Activated CD4-positive, alpha-beta T cell treated with anti-CD3 and anti-CD28 coated beads, Interleukin-2, amount 10 ng/mL, durations not matched to agents 24 days and 14 days (primary cell): ENCODE measurements at places on chromosomes 4 and X. TPM values are rescaled to one million over a fixed set of nuclear protein-coding genes. Genes with fewer than 3 reads are reported as not detected.

DNA sequence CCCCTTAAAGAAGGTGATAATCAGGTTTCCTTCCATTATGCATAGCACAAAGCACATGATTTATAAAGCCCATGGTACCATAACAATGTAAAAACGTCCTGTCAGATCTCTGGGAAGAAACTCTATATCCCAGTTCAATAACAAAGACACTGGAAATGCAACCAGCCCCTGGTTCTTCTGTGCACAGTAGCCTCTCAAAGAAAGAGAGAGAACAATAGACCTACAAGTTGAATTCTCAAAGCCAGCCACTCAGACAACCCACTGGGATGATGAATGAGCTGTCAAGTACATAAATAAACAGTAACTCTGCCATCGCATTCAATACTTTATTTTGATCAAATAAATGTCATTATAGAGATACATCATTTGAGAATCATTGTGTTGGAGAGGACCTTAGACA is 400.1 kb upstream of the CPEB2 start:
- DNase-seq: no peak

DNA sequence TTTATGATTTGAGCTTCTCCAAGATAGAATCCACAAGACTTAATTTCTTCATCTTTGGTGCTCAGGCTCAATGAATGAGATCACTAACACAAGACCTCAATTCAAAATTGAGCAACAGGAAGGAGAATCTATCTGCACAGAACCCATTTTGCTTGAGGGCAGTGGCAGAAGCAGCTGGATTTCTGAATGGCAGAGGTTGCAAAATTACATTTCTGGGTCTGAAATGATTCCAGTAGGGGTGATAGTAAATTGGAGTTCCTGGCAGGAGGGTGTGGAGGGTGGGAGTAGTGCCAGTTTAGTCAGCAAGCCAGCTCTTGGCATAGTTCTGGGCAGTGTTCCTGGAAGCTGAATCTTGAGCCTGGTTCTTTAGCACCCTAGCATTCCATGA is 281.1 kb downstream of the SLC7A11 start:
- DNase-seq: no peak

DNA sequence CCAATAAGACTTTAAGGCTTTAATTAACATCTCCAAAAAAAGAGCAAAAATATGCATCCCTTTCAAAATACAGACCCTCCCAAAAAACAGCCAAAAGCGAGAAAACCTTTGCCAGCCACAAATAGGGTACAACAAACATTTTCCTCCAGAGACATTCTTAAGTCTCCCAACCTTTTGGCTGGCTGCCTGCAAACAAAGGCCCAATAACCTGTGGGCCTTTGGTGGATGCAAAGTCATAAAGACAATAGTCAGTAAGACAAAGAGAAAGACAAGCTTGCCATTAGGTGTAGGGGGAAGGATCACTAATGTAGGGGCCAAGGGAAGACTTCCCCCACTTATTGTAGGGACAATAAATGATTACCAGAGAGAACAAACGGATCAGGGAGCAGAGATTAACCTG is 215.5 kb upstream of the ZFP42 start:
- DNase-seq: no peak

DNA sequence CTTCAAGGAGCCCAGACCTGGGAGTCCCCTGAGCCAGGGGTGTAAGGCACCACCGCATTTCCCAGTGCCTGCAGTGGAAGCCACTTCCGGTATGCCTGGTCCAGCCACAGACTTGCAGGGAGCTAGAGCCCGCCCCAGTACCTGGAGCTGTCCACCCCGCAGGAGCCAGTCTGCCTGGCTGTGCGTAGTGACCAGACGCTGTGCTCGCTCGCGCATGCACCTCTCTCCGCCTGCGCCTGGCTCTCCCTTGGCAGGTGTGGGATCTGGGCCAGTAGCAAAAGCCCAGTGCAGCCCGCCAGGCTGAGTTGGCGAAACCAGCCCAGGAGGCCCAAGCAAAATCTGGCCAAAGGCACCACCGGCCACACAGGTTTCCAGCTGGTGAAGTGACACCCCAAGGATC is 973.7 kb upstream of the AGA start:
- DNase-seq: no peak

GRCh38 chr4:120105472-120105871 is 38.8 kb upstream of the MAD2L1 start:
- DNase-seq: no peak

GRCh38 chrX:144494074-144494473 is 610.2 kb downstream of the UBE2NL start:
- DNase-seq: no peak

DNA sequence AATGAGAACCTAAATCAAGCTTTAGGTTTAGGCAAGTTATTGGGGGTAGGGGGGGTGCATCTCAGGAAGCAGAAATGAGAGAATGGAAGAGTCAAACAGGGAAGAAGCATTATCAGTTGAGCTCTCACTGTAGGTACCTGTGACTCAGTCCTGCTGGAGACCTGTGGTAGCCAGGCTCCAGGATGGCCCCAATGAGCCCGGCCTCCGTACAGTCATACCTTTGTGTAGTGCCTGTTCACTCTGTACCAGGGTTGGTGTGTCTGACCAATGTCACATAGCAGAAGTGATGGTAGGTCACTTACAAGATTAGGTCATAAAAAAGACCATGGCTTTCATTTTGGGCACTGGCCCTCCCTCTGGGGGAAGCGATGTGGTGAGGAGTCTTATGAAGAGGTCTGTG is 45.3 kb upstream of the NMU start:
- no peak for DNase-seq

DNA sequence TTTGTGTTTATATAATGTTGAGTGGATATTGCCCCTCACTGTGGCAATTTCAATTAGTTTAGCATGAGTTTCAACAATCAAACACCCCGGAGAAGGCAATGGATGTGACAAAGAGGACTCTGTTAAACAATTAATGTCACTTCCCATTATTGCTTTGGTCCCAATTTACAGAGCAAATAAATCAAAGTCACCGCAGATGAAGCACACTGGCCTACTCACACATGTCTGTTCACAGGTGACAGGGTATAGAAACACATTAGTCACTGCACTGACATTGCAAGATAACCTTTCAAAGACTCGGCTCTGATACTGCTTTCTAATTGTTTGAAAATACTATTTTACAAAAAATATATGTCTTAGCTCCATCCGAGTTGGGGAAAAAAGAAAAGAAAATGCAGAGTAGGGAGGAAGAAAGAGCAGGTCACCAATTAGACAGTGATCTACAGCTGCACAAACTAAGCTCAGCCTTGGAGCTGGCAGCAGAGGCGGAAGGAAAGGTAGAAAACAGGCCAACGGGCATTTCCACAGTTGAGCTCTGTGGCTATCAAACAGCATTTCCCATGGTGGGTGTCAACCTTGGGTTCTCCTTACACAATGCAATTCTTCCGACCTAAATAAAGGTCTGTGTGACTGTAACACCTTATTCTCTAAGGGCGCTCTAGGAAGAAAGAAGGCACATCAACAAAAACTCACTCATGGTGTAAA is 53.9 kb downstream of the PPARGC1A start:
- DNase-seq: no peak

DNA sequence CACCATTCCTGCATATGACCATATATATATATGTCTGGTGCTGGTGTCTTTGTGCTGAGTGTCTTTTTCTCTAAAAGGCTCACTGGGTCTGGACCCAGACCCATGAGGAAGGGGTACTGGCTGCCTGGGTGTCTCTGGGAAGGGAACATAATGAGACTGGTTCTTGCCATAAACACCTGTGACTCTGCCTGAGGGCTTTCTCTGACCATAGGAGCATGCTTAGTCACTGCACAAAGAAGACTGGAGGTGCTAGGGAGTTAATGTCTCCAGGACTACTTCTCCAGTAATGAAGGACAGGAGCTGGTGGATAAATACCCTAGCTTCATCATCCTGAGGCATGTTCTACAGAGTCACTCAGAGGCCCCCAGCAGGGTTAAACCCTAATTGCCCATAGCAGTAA is 47.1 kb upstream of the CASK start:
- DNase-seq: no peak

DNA sequence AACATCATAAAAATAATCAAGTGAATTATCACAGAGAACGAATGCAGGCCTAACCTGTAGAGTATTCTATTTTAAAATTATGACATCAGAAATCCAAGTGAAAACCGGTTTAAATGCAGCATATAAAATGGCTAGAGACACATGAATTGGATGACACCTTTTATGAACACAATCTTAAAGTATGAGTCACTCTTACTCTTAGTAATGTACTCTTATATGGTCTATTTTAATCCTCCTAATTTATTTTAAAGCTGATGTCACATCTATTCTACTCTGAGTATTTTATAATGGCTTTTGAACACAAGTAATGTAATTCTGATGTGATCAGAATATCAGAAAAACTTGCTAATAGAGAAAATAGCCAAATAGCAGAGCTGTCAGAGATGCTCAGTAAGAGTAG is 161.4 kb upstream of the RADX start:
- DNase-seq: no peak

- DNase-seq: no peak
Measured at GRCh38 chr4:69092190-69092589, 4.1 kb upstream of the UGT2B7 start.

DNA sequence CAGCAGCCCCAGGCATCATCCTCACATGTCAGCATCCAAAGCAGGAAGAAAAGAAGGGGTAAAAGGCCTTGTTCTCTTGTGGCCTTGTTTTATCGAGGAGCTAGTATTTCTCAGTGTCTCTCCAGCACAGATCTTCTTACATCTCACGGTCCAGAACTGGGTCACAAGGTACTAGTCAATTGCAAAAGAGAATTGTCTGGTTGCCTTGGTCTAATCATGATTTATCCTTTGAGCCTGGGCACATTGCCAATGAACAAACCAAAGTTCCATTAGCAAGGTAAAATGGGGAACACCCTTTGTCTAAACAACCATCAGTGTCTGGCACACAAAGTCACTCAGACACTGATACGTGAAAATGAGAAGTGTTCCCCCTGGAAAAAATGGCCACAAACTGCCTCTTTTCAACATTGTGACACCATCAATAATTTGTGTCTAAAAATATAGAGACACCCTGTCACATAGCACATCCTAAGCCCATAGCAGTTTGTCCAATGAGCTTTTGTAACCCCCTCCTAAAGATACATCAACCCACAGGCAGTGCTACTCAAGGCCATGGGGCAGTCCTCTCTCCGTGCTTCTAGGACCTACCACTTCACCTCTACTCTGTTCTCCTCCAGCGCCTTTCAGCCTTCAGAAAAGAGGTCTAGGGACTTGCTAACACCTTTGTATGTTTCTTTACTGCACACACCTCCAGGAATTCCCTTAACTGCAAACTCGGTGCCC is 534.4 kb downstream of the MID1IP1 start:
- DNase-seq: no peak

- no peak for DNase-seq
Measured at GRCh38 chr4:153234885-153235284, 30.6 kb downstream of the TRIM2 start.

- no peak for DNase-seq
Measured at GRCh38 chr4:74105656-74106280, 6.8 kb upstream of the CXCL2 start.

GRCh38 chrX:124805486-124805885 is 459.1 kb downstream of the SH2D1A start:
- no peak for DNase-seq

DNA sequence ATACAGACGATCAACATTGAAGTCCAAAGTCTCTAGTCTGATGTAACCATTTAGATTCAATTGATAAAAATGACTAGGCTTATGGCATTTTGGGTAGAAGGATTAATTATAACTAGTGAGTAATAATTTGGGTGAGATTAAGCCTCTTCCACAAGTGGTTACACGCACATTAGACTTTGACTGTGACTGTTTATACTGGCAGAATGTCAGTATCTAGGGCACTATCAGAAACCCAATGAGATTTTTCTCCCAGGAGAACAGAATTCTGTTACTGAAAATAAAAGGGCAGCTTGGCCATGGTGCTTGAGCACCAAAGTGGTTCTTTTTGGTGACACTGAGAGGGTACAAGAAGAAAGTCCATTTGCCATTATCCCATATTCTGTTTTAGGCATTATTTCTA is 3.3 kb downstream of the PLS3 start:
- DNase-seq: no peak

DNA sequence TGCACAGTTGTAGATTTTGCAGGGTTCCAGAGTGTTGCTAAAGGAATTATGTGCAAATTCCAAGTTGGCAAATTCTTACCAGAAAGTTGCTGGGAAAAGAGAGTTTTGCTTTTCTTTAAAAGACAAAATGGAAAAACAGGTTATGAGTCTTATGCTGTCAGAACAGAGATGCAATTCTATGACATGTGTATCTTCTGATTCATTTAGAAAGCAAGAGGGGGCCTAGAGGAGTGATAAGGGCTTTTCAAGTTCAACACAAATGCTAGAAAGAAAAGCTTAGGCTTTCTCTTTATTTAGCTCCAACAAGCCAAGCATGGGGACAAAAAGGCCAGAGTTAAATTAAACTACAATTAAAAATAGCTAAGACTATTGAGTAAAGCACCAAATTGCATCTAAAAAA is 72.4 kb upstream of the GATB start:
- no peak for DNase-seq

GRCh38 chr4:151575646-151576045 is 166.7 kb downstream of the FHIP1A start:
- DNase-seq: no peak

DNA sequence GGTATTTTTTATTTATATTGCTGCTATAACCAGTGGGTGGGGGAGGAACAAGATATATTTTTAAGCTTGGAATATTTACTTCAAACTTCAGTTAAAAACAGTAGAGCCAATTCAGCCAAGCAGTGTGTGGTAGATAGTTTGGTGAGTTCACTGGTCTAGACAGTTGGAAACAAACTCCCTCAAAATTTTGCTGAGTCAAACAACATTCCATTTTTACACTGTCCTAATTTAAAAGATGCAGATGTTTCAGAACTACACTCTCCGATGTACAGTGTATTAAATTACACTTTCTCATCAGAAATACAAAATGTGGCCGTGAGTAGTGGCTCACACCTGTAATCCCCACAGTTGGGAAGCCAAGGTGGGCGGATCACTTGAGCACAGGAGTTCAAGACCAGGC is 23.3 kb downstream of the PRKX start:
- DNase-seq: no peak

GRCh38 chr4:71932941-71933340 is 98.9 kb upstream of the NPFFR2 start:
- DNase-seq: no peak

GRCh38 chrX:2585158-2585470 is 84.3 kb upstream of the DHRSX start:
- no peak for DNase-seq

- no peak for DNase-seq
Measured at GRCh38 chr4:125787707-125788106, 473.0 kb downstream of the FAT4 start.

GRCh38 chr4:48420144-48420543 is 63.0 kb upstream of the SLC10A4 start:
- DNase-seq: no peak

GRCh38 chr4:80141543-80141942 is 55.8 kb upstream of the PRDM8 start:
- DNase-seq: no peak

Gene CYBB
- total RNA-seq: not detected in 2 replicates

Gene CFAP97
- total RNA-seq: 56.6 and 59.3 TPM in 2 replicates

Gene KLHL4
- total RNA-seq: not detected in 2 replicates

Gene PNMA3
- 0.90 and 1.1 TPM in 2 replicates for total RNA-seq

Gene SLC26A1
- total RNA-seq: 0.26 TPM in 1 of 2 replicates, not detected in the other

Gene JADE3
- 1.5 and 1.6 TPM in 2 replicates for total RNA-seq

Gene DCUN1D4
- 33.5 and 34.3 TPM in 2 replicates for total RNA-seq

Gene CSN1S1
- not detected in 2 replicates for total RNA-seq

Gene ODAPH
- 0.43 and 0.47 TPM in 2 replicates for total RNA-seq

Gene GAGE1
- not detected in 2 replicates for total RNA-seq

Gene SH3D19
- total RNA-seq: not detected in 2 replicates

Gene HPGDS
- total RNA-seq: not detected in 2 replicates

Gene HUWE1
- total RNA-seq: 461 and 485 TPM in 2 replicates

Gene MSANTD1
- total RNA-seq: 0.62 and 0.70 TPM in 2 replicates

Gene FGF13
- total RNA-seq: not detected in 2 replicates

Gene RNF212
- 1.0 and 1.8 TPM in 2 replicates for total RNA-seq

Gene SOWAHD
- total RNA-seq: 0.35 and 0.45 TPM in 2 replicates
